ENCODE measurements at places on chromosomes 13 and 19.

GRCh38 chr19:58274771-58275201 is 4.0 kb upstream of the ZNF8 start:
- DNase-seq: no peak

DNA sequence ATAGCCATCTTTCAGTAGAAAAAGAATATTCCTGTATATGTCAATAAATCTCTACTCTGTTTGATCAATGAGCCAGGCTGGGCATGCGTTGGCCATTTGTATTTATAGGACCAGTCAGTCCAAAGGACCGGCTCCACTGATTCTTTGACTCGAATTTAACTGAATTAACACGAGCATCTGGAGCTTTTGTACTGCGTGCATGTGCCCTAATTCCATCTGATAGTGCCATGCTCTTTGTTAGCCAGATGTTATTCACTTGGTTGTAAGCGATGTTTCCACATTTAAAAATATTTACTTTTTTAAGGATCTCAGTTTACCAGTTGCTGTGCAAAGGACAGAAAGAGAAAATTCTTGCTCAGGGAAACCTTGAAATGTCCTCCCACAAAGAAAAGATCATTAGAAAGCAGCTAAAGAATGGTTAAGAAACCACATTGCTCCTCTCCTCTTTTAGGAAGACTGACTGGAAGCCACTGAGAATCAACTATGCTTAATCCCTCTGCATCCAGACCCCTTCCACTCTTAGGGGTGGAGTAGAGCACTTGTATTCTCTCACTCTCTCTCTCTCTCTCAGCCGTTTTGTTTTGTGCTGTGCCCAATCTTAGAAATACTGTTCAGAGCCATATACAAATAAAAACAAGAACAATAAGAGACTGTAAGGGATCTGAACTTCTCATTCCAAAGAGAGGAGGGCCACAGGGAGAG is 165.8 kb downstream of the DCLK1 start:
- DNase-seq: no peak

GRCh38 chr19:48896191-48896720 is 2.3 kb downstream of the TULP2 start:
- no peak for DNase-seq

- no peak for DNase-seq
These were observed 89.4 kb downstream of the STK24 start for GRCh38 chr13:98487522-98487921.

DNA sequence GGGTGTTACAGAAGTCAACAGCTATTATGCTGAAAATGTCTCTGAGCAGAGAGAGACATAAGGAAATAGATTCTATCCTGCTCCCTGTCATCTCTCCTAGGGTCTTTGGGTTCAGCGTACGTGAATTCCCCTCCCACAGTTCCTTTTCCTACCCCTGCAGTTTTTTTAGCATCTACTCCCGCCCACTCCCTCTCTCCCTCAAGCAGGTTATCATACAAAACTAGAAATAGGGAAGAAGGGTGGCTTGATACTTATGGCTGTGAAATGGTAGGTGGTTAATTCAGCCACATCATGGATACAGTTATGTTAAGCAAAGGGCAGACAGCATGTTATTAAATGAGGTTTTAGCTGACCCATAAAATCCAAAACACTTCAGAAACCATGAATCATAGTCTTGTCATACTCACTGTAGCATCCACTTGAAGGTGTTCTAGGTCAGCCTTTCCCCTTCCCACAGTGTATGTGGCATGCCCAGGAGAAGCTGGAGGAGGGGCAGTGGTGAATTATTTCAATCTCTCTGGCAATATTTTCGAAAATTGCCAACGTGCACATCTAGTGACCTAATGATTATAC is 236.8 kb upstream of the SERP2 start:
- no peak for DNase-seq

DNA sequence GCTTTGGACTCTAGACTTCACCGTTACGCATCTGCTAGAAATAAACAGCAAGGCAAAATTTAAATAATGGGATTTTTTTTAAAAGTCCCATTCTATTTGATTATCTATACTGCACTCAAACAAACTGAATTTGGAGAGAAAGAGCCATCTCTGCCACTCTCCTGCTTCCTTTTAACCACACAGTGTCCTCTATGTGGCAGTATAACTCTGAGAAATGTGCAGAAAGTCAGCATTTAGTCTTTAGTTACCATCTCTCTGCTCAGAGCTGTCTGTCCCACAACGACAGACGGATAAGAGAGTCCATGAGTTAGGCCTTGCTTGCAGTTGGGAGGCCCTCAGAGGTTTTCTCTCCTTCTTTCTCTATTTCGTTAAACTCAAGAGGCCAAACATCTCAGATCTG is 21.2 kb downstream of the CCNA1 start:
- DNase-seq: no peak

DNA sequence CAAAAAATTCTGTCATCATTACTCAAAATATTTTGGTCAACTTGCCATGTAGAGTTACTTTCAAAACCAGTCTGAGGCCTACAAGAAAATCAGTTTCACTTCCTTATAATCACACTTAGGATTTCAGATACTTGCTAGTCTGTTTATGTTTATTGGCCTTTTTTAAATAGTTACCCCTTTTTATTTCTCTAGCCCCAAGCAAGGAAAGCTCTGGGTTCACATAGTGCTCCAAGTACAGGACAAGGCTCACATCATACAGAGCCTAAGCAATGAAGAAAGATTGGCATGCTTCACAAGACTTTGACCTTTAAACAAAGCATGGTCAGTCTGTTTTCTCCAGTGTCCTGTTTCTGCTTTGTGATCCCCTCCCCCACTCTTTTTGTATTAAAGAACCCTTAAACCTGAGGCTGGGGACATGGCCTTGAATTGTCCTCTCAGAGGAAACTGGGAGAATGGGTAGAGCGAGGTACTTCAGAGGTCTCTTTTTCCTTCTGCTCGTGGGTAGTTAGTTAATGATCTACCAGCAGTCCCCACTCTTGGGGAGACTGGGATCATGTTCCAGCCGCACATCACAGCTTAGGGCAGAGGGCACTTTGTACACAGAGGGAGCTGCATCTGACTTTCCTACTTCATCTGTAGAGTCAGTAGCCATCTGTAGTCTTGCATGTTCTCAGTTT is 30.7 kb downstream of the CEACAM1 start:
- DNase-seq: no peak

- DNase-seq: no peak
These were observed 6.9 kb downstream of the NPHS1 start for GRCh38 chr19:35845215-35846037.

- DNase-seq: no peak
These were observed 13.3 kb downstream of the TSKS start for GRCh38 chr19:49749771-49750170.

GRCh38 chr19:3664879-3665642 is 35.2 kb downstream of the PIP5K1C start:
- no peak for DNase-seq

GRCh38 chr19:29535984-29536508 is 10.3 kb downstream of the VSTM2B start:
- no peak for DNase-seq

DNA sequence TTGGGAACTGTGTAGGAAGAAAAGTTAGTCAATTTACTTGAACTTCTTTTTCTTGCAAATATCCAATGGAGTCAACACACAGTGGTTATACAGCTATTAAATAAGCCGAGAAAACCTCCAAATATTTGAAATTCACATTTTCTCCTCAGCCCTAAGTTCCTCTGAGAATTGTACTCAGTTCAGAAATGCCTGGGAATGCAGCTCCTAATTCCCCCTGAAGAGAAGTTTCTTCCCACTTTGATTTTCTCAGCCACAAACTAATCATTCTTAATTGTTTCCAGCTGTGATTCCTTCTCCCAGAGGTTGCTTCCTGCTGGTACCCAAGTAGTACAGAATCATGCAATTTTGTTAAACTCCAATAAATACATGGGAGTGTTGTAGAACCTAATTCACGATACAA is 246.1 kb upstream of the MIR17HG start:
- no peak for DNase-seq

- no peak for DNase-seq
These were observed 22.2 kb downstream of the ZNF175 start for GRCh38 chr19:51593138-51593890.

DNA sequence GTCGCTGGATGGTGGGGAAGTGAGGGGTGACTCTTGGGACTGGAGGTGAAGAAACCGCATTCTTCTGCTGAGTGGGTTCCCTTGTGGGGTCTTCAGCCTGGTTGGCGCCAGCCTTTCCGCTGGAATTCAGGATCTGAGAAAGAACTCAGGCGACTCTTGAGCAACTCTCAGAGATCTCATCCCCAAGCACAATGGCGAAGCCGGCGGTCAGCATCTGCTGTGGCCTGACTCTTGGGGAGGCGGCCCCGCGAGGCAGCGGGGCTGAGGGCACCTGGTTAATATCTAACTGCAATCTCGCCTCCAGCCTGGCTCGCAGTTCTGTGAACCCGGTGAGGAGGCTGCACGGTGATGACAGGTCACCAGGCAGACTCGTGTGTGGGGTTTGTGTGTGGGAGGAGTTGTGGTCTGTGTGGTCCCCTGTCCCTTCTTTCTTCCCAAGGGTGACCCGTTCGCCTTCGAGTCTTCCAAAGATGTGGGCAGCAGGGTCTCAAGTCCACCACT is 883 bp downstream of the ZNF441 start:
- DNase-seq: no peak

DNA sequence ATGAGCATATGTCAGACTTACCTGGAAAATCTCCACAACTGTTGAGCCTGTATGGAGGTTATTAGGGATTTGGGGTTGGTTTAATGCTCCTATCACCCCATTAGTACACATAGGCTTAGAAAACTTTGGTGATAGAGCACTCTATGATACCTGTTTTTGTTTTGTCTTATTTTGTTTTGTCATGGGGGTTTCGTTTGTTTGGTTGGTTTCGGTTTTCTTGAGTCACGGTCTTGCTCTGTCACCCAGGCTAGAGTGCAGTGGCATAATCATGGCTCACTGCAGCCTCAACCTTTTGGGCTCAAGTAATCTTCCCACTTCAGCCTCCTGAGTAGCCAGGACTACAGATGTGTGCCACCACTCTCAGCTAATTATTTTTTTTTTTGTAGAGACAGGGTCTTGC is 70.0 kb downstream of the MZT1 start:
- DNase-seq: no peak

- no peak for DNase-seq
These were observed 696 bp upstream of the SAMD1 start for GRCh38 chr19:14091081-14091812.

DNA sequence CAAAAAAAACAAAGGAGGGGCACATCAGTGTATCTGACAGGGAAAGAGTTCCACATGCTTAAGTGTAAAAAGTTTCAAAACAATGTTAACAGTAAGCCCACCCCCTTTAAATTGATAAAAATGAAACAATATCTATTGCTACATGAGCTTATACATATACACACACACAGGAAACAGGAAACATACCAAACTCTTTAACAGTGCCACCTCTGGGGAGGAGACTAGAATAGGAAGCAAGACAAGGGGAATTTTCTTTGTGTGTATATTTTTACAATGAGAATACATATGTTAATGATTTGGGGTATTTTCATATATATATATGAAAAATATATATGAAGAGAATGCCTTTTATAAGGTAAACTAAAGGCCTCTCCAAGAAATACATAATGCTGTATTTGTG is 44.7 kb downstream of the TPT1 start:
- DNase-seq: no peak

- DNase-seq: no peak
These were observed at the start of gene ZNF835 for GRCh38 chr19:56671613-56671994. ZNF835 (minus strand) TSS chr19:56671757; CDS start chr19:56665198, 6,559 bp downstream.

- no peak for DNase-seq
These were observed 8.5 kb downstream of the KLF2 start for GRCh38 chr19:16333001-16333586.

- DNase-seq: no peak
These were observed 83.2 kb upstream of the WASF3 start for GRCh38 chr13:26474286-26474685.

DNA sequence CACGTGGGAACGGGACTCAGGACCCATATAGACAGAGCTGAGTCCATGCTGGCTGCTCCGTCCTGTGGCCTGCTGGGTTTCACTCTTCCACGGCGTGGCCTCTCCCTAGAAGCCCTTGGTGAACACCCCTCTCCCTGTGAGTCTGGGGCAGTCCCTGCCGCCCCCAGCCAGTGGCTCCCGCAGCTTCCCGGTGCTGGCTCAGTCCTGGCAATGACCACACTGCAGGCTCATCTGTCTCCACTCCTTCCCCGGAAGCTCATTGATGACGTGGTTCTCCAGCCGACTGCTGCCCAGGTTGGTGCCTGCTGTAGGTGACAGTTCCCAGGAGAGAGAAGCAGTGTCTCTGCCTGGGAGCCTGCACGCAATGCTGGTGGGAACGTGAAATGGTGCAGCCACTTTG is 2.1 kb upstream of the TEX29 start:
- no peak for DNase-seq

DNA sequence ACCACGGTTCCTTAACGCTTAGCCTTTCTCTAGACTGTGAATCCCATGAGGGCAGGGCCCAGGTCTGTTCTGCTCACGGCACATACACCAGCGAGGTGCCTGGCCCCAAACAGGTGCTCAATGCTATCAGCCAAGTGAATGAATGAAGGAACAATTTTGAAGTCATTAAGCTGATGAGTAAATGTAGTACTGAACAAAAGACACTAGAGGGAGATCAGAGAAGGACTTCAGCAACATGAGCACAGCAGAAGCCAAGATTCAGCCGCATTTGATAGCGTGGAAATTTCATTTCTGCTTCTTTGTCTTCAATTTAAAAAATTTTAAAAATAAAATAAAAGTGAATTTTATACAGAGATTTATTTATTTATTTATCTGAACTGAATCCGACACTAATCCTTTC is 20.1 kb upstream of the MYO16 start:
- DNase-seq: no peak

GRCh38 chr19:6987850-6988249 is 33.4 kb downstream of the MBD3L2B start:
- no peak for DNase-seq

DNA sequence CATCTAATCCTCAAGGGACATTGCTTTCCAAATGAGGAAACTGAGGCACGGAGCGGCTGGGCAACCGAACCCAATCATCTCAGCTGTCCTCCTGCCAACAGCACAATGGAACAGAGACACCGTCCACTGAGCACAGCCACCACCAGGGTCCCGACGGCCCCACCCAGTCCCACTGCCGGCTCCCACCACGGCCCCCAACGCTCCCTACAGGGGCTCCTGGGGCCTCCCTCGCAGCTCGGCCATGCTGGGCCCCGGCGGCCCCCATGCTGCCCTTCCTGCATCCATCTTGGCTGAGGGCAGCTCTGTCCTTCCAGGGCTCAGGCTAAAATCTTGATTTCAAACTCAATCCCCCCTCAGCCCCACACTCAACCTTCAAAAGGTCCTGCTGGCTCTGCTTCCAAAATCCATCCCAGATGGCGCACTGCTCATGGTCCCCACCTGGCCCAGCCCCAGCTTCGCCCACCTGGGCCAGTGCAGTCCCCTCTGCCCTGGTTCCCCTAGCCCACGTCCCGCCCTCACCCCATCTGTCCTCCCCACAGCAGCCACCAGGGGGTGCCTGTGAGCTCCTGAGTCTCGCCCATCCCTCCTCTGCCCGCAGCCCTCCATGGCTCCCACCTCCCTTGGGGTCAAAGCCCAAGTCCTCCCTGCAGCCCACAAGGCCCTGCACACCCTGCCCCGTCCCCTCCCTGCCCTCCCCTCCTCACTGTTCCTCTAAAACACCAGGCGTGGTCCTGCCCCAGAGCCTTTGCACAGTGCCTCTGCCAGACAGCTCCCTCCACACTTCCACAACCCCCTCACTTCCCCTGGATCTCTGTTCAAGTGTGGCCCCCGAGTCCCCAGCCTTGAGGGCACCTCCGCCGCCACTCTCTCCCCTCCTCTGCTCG is 7.9 kb downstream of the PIP5K1C start:
- no peak for DNase-seq
